ENCODE measurements at places on chromosomes 2 and 18. TPM values are rescaled to one million over a fixed set of nuclear protein-coding genes. Genes with fewer than 3 reads are reported as not detected.
A peak's percentile ranks its signal among the peaks of the same experiment; 100 is the strongest.

The GATA6 gene
- 11.7 TPM for total RNA-seq

The FASTKD2 gene
- total RNA-seq, result 12.9 TPM

The RNMT gene
- 7.9 TPM for total RNA-seq

The UGT1A8 gene
- 0.13 TPM for total RNA-seq

The BCL11A gene
- 0.50 TPM for total RNA-seq

The SYT4 gene
- not detected for total RNA-seq

The EPB41L3 gene
- 4.0 TPM for total RNA-seq

The RNF125 gene
- total RNA-seq, result 9.0 TPM

The ADCY3 gene
- 4.2 TPM for total RNA-seq

The EFR3B gene
- total RNA-seq, result 0.30 TPM

The TOGARAM2 gene
- total RNA-seq, result 0.78 TPM

The TRIM43 gene
- total RNA-seq, result not detected

DNA sequence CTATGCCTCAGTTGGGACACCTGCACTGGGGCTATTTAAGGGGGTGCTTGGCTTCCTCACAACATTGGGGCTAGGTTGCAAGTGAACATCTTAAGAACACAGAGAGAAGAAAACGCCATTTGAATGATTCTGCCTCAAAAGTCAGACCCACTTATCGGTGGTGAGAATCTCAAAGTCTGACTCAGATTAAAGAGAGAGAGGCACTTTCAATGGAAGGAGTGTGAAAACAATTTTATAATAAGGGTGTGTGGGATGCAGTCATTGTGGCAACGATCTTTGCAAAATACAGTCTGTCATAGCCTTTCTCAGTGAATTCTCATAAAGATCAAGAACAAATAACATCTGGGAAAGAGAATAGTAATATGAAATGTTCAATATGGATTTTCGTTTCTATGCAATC is 41.8 kb downstream of the CCDC102B start:
- no peak for DNase-seq

DNA sequence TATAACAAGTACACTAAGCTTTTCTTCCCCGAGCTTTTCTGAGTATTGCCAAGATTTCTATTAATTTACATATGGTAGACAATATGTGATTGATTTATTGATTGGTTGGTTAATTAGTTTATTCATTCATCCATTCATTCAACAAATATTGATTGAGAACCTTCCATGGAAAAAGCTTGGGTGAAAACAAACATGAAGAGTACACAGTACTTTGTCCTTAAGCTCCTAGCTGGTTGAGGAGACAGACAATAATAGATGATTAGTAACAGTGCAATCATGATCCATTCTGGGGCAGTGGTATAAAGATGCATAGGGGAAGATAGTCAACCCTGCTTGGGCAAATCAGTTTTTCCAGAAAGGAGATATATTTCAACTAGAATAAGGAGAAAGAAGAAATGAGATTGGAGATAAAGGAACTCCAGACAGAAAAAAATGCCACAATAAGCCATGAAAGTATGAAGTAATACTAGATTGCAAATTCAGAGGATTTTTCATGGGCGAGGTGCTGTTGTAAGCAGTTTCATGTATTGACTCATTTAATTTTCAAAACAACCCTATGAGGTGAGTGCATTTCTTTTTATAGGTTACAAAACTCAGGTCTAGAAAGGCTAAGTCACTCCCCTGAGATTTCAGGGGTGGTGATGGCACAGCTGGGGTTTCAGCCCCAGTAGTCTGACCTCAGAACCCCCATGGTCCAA is 129.5 kb downstream of the RND3 start:
- no peak for DNase-seq

DNA sequence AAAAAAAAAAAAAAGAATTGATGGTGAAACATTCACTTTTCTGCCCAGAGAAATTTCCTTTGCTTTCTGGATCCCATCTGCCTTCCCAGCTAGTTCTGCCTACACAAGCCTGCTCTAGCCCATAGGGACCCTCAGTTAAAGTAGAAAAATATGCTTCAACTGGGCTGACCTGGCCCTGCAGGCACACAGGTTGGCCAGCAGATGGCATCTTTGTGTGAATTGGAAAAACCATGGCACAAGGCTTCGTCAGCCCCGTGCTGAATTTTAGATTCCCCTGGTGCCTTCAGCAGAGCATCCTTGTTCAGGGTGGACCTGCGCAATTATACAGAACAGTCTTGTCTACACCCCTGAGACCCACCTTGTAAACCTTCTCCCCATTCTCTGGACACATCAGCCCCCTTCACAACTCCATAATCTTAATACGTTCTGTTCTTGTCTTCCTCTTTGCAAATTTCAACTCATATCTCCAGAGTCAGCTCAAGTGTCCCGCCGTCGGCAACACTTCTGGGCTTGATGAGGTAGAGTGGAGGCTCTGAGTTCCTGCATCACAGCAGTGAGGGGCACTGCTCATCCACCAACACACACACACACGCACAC is 114.5 kb downstream of the INSIG2 start:
- DNase-seq, result no peak

- DNase-seq, result no peak
Measured at GRCh38 chr2:48015421-48015820, 109.1 kb upstream of the FBXO11 start.

- DNase-seq, result no peak
Measured at GRCh38 chr2:178819992-178820391, 12.8 kb upstream of the TTN start.

- DNase-seq, result no peak
Measured at GRCh38 chr2:214607051-214607450, 196.2 kb downstream of the VWC2L start.

DNA sequence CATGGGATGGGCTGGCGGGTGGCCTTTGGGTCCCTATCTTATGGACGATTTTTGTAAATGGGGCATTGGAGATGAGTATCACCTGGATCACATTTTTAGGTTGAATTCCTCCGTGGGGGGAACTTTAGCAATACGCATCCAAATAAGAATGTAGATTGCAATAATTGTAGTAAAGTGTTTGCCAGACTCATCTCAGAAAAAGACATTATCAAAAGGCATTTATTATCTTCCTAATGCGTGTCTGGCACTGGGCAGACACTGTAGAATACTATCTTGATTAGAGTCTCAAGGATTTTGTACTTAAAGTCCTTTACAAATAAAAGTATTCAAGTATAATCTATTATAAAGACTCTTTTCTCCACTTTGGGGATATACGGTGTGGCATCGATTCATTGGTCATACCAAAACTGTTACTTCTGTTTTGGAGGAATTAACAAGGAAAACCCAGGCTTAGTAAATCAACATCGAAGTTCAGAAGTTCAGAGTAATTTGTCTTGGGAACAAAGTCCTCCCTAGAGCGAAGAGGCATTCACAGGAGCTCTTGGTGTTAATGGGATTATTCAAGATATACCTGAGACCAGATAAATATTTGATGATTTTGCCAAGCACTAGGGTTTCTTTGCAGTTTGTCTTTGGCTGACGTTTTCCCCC is 578 bp upstream of the ACKR3 start:
- DNase-seq, result no peak

DNA sequence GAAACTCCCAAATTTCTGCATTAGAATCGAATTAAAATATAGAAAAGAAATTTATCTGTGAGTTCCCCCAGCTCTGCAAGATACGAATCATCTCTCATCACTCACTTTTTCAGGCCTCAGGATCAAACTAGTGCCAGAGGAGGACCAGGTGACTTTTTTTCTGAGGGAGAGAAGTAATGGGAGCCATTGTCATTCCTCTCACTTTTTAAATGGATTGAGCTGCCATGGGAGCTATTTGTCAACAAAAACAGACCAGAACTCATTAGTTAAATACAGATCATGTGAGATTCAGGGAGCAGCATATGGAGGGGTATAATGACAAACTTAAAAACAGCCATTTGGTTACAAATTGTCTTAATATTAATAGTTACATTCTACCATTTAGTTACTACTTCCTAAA is 594.4 kb downstream of the DPP10 start:
- DNase-seq, result no peak

DNA sequence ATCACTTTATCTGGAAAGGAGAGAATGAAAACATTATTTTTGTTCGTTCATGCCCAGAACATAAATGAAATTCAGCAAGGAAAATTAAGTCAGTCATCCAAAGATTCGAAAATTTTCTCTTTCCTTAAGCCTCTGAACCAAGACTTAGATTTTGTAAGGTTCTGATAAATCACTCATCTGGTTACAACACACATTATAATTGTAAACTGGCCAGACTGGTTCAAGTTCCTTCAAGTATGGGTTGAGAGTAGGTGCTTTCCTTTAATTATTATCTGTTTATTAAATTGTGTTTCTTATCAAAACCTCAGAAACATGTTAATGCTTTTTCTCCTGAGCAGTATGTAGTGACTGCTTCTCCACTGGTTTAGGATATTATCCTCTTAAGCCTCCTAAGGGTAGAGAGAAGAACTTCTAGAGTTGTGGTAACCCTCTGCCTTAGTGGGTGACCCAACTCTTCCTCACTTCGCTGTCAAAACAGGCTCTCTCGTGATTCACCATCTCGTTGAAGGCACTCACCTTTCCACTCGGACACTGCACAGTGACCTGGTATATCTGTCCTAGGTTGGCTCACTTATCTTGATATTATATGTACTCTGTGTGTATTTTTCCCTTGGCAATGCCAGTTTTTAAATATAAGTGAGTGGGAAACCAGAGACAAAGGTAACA is 325.9 kb downstream of the PAX3 start:
- DNase-seq, result no peak

GRCh38 chr2:233108611-233109490 is 48.7 kb downstream of the INPP5D start:
- DNase-seq, result no peak

GRCh38 chr2:183426825-183427224 is 302.6 kb downstream of the NUP35 start:
- no peak for DNase-seq

DNA sequence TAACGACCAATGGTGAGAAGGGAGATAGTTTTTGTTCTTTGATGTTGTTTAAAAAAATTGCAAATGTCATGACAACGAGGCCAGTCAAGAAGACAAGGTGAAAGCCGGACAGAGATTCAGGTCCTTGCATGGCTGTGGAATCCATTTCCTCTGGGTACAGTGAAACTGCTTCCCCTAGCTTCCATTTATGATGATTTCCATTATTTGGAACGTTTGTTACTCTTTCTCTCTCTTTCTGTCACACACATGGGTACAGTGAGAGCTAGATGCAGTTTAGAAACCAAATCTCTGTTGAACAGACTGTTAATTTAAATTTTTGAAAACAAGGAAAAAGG is 57.4 kb upstream of the MSH2 start:
- no peak for DNase-seq

- no peak for DNase-seq
Measured at GRCh38 chr2:234493796-234494195, 3.1 kb downstream of the ARL4C start.

- DNase-seq, result no peak
Measured at GRCh38 chr2:163314712-163315111, 421.1 kb downstream of the FIGN start.

DNA sequence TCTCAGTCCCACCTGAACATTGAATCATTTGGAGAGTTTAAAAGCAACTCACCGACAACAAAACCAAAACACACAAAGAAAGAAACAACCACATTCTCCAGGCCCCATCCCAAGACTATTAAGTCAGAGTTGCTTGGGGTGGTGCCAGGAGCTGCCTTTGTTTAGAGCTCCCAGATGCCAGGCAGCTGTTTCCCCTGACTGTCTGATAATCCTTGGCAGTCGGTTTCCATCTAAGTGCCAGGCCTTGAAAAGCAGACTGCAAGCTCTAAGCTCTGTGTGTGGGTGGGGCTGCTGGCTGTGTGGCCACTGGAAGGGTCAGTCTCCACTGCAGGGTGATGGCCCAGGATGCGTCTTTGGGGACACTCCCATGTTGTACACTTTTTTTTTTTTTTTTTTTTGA is 255.3 kb upstream of the AGAP1 start:
- DNase-seq, result no peak

DNA sequence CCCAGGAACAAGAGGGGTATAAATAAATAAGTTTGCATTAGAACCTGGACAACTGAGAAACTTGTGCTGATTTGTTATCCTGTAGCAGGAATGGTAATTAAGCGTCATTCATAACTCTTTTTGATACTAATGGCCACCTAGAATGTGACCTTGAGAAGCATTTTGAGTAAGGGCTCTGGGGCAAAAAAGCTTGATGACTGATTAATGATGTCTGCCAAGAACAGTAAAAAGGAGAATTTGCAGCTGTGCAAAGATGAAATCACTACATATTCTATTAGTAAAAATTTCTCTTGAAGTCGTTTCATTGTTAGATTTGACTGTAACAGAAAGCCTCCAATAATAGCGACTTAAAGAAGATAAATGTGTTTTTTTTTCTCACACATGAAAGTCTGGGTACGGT is 157.7 kb downstream of the PRKCE start:
- DNase-seq, result no peak

DNA sequence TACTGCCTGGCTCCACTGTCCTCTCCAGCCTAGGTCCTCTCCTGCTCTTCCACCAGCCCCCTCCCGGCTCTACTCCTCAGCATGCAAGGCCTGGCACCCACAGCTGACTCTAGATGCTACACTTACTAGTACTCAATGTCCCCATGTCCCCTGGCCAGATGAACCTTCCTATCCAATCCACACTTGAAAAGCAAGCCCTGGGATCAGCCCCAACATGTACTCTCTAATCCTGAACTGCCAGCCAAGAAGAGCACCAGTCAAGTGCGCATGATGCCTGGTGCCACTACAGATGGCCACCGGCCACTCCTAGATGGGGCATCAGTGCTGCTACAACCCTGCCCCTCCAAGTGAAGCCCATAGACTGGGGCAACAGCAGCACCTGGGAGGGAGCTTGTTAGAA is 168.2 kb downstream of the STK39 start:
- DNase-seq, result no peak

DNA sequence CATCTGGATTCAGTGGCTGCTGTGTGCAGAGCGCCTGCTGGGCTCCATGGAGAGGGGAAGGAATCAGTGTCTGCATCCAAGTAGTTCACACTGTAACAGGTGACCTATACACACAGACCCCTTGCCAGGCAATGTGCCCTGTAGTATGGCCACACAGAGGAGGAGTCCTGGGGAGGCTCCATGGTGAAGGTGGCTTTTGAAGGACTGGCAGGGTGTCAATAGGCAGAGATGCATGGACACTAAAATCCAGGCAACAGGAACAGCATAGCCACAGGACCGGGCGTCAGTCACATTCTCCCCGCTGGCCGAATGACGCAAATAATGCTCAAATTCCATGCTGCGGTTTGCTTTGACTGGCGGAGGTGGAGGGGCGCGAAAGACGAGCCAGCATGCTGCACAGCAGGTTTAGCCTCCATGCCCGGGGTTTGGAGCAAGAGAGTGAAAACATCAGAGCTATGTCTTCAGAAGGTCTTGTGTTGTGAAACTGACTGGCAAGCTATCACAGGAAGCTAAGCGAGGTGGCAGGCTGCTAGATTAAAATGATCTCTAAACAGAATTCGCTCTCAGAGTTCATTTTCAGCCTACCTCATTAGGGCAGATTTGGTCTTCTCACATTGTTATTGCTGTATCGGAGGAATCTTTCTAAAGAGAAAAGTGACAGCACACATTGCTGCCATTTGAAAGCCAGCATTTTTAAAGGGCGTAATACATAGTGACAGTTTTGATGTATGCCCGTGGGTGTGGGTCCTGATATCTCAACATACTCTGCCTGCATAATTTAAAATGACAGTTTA is 1.2 kb upstream of the CHMP1B start:
- DNase-seq, result peak; percentile 78
